ENCODE measurements at places on chromosomes 16 and 17. TPM values are rescaled to one million over a fixed set of nuclear protein-coding genes. Genes with fewer than 3 reads are reported as not detected.

DNA sequence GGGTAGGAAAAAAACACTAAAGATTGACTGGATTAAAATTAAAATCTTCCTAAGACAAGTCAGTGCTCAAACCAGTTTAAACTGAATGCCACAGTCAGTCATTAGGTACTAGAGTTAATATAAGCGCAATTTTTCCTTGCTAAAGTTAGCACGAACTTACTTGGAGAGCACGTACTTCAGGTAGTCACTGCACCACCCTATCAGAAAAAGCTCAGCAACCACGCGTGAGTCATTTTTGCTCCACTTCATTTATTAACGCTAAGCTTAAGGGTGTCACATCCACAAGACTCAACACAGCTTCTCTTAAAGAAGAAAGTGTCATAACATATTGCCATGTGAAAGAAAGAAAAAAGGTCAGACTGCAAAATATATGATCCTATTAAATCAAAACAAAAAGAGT, 53.1 kb downstream of the TEX2 start:
- no peaks in the 10 kb centered on the region for H3K27me3 ChIP-seq
- H3K4me1 ChIP-seq: no peaks in the 10 kb centered on the region
- H3K27ac ChIP-seq: no peak overlapping the region
- H3K36me3 ChIP-seq: no peaks in the 10 kb centered on the region
- no peak overlapping the region for H3K4me3 ChIP-seq

Gene ASPHD1
- 1.2 TPM for total RNA-seq

Gene CCR7
- 0.40 TPM for total RNA-seq

Gene ADORA2B
- total RNA-seq: 14.6 TPM

Gene ARL17B
- 39.7 TPM for total RNA-seq
